ENCODE measurements at places on chromosomes 3 and 15.

GRCh38 chr3:196175722-196176121, 35.5 kb downstream of the ZDHHC19 start:
- no peak for DNase-seq

- no peak for DNase-seq
Observed at GRCh38 chr3:45608885-45609284, 14.3 kb downstream of the LIMD1 start.

- no peak for DNase-seq
Observed at GRCh38 chr3:48762816-48763215, 45.8 kb upstream of the IP6K2 start.

- no peak for DNase-seq
Observed at GRCh38 chr3:104066658-104067057, 1300.1 kb upstream of the ALCAM start.

DNA sequence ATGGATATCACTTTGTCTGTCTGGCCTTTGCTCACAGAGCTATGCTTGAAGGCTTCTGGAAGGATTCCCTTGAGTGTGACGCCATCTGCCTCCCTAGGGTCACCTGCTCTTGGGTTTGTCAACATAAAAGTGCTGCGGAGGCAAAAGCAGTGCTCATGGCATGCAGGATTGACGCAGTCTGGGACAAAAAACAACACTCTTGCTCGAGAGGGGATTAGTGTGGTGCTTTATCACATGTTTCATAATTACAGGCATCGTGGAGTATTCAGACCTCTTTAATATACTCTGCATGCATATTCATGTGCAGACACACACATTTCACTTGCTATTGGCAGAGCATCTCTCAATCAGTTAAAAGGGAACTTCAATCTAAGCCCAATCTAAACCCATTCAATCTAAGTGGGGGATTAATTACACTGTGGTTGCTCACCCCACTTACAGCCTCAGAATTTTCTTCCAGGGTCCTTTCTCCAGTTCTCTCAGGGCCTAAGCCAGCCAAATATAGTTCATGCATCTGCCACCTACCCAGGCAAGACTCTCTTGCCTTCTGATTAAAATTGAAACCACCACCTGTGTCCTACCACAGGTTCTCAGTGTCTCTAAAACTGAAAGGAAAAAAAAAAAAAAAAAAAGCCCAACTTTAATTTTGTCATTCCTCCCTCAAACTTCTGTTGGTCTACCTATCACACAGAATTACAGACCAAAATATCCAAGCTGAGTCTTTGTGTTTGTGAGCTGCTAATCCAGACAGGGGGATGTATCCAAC, 75.6 kb downstream of the BFSP2 start:
- DNase-seq = no peak

DNA sequence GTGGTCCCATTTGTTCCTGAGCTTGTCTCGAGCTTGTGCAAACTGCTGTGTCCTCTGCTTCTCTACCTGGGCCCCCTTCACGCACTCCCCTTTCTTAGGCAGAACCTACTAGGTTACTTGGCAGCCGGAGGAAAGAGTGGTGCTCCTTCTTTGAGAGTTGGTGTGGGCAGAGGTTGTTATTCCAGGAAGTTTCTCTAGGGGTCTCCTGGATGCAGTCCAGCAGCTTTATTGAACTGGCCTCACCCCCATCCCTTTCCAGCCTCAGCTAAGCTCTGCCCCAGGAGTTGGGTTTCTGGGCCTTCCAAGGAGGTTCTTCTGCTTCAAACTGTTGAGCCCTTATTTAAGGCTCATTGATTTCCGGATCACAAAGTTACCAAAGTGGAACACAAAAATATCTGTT, 103.2 kb downstream of the C3orf70 start:
- DNase-seq = no peak

DNA sequence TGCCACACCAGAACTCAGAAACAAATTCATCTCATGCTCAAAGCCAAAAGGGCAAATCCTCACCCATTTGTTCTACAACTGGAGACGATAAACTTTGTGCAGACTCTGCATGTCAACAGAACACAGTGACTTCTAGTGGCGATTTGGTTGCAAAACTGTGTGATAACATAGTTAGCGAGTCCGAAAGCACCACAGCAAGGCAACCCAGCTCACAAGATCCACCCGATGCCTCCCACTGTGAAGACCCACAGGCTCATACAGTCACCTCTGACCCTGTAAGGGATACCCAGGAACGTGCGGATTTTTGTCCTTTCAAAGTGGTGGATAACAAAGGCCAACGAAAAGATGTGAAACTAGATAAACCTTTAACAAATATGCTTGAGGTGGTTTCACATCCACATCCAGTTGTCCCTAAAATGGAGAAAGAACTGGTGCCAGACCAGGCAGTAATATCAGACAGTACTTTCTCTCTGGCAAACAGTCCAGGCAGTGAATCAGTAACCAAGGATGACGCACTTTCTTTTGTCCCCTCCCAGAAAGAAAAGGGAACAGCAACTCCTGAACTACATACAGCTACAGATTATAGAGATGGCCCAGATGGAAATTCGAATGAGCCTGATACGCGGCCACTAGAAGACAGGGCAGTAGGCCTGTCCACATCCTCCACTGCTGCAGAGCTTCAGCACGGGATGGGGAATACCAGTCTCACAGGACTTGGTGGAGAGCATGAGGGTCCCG, 199.7 kb downstream of the AKAP13 start:
- DNase-seq = no peak

- no peak for DNase-seq
Observed at GRCh38 chr3:83048556-83048955, 1287.1 kb upstream of the GBE1 start.

DNA sequence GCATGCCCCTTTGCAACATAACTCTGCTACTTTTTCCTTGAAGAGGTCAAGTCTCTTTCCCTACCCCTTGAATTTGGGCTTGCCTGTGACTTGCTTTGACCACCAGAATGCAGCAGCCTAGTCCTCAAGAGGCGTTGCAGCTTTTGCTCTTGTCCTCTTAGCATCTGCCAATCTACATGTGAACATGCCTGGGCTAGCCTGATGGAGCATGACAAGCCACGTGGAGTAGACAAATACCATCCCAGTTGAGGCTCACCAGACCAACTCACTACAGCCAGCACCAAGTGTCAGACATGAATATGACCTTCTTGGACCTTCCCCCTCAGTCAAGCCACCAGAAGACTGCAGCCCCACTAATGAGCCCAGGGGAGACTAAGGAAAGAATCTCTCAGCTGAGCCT, 32.9 kb downstream of the AMOTL2 start:
- DNase-seq = no peak

DNA sequence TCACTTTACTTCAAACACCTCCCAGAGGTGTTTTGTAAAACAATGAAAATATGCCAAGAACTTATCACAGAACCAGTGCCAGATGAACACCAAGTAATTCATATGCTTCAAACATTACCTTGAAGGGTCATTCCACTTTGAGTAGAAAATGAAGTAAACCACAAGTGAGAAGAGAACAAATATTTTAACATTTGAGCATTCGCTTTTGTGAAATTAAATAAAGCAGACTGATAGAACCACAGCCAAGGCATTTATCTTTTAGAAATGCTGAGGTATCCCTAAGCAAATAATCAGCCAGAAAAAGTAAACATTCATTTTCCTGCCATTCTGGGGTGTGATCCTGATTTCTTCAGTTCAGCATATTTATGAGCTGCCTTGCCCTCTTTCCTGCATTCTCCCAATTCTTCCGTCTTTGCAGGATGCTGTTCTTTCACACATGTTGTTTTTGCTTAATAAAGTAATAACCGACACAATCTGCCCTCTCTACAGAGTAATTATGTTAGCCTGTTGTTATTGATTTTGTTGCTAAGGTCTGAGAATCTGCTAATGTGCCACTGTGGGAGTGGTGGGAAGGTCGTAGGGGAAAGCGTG, 235.6 kb upstream of the TGFBR2 start:
- no peak for DNase-seq

GRCh38 chr3:49653621-49654020, 20.5 kb upstream of the APEH start:
- DNase-seq = no peak

GRCh38 chr3:113947372-113948014, at the start of gene ZDHHC23:
Gene ZDHHC23 (plus strand): TSS chr3:113948013. CDS start chr3:113948803, 790 bp downstream.
- DNase-seq = peak; percentile 93

GRCh38 chr15:89801471-89802195, 13.0 kb downstream of the ANPEP start:
- no peak for DNase-seq

DNA sequence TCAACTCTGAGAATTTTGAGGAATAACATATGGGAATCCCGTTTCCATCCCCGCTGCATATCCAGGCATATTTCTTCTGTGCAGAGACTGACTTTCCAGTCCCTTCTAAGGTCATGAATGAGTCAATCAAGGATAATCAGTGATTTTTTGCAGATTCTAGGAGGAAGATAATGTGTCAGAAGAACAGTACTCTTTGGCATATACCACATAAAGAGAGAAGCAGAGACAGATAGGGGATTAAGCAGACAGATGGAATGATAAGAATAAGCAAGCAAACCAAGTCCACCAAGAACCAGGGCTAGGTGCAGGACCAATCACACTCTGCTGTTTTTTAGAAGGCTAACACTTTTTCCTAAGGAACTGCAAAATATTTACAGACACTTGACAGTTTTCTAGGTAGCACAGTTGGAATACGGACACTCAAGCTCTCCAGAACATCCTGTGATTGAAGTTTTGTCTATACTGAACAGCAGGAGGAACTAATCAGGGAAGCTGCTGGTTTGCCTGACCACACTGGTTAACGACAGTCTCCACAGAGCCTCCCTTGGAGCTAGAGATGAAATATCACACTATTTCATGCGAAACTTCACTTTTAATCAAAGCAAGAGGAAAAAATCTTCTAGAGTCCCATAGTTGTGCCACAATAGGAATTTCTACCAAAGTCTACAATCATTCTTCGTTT, 450.0 kb upstream of the KCNMB2 start:
- no peak for DNase-seq

DNA sequence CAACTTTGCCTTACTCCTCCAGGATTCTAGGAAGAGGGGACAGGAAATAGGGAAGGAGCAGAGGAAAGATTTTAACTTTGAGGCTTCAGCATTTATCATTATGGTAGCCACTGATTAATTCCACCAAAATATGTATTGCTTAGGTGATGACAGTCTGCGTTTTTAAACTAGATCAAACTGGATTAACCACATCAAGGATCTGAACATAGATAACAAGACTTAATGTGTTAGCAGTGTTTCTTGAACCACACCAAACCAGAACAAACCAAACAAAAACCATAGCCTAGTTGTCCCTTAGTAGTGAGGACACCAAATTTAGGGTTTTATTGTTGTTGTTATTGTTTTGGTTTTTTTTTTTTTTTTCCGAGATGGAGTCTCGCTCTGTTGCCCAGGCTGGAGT, 113.5 kb upstream of the LMOD3 start:
- DNase-seq = no peak

DNA sequence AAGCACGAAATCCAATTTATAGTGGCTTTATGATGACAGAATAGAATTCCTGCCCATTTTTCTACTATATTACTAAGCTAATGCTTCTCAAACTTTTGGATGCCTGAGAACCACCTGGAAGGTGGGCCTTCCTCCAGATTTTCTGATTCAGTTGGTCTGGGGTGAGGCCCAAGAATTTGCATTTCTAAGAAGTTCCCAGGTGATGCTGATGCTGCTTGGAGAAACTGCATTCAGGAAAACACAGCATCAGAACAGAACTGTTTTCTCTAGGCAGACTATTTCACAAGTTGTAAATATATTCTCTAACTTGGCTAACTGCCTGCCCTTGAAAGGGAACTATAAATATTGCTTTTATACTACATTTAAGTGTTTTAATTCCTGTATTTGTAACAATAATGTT, 644.9 kb upstream of the DPPA4 start:
- no peak for DNase-seq

DNA sequence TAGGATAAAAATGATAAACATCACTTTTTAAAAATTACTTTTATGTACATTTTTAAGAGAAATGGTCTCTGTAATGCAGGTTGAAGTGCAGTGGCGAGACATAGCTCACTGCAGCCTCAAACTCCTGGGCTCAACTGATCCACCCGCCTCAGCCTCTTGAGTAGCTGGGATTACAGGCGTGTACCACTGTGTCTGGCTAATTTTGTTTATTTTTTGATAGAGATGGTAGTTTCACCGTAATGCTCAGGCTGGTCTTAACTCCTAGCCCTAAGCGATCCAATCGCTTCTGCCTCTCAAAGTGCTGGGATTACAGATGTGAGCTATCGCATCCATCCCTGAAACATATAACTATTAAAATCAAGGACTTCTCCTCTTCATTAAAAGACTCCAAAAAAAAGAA, 63.1 kb upstream of the CSPG5 start:
- DNase-seq = no peak

- no peak for DNase-seq
Observed at GRCh38 chr3:32323604-32324003, 68.0 kb upstream of the CMTM7 start.

DNA sequence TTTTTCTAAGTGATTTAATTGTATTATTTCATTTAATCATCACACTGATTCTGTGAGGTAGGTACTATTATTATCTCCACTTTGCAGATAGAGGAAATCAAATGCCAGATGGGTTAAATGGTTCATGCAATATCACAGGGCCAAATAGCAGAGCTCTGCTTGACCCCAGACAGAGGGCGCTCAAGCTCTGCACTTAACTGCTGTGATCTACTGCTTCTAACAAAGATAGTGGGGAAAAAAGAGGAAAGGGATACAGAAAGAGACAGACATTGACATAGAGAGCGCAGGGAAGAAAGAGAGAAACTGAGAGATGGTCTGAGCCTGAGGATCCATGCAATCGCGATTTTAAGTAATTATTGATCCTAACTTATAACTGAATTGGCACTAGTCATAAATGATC, 279.1 kb upstream of the THRB start:
- DNase-seq = peak; percentile 50

- DNase-seq = no peak
Observed at GRCh38 chr3:140056047-140056446, 121.1 kb downstream of the CLSTN2 start.

DNA sequence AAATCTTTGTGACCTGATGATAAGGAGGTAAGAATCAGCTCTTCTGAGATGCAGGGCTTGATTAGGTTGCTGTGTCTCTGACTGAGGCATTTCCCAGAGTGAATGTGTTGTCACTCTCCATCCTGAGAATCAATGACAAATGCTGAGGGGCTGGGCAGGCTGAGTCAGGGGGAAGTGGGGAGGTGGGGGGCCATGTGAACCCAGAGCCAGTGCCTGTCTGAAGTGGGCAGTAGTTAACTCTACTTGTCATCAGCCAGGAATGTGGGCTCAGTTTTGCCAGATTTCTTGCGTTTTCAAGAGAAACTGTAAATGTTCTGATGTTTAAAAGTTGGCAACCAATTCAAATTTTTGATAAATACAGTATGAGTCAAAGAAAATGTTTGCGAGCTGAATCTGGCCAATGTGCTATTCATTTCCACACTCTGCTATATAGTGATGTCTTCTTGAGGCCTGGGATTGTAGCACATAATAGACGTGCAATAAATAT, 3.1 kb upstream of the BNC1 start:
- DNase-seq = peak; percentile 83

DNA sequence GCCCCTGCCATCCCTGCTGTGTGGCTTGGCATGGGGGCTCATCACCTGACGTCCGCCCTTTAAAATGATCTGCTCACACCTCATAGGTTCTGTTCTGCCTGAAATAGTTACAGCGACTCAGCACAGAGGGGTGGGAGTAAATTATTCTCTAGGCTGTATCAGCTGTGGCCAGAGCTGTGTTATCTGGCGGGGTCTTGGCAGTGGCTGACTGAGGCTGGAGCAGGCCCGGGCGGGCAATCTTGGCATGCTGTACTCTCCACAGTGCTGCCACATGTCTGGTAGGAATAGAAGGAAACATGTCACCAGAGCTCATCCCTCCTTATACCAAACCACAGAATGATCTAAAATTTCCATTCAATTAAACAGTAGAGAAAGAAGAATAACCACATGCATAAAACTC, 499.9 kb upstream of the LMCD1 start:
- DNase-seq = no peak

Measured in urothelium cell line (cell line).